ENCODE measurements at places on chromosomes 2 and 18.

DNA sequence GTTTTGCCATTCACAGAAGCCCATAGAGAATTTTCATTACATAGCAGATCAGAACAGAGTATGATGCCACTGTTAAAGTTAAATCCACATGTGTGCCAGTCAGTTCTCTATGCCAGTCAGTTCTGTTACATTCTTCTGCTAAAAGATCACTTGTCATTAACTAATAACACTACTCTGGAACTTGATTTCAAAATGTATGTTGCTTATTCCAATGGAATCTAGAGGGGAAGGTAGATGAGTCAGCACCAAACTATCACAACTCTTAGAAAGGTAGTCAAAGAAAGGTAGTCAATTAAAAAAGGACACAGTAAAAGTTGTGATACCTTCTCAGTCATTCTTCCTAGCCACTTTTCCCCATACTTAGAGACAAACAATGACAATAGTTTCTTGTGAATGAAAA is 1214.4 kb downstream of the LRP1B start:
- DNase-seq, result no peak

DNA sequence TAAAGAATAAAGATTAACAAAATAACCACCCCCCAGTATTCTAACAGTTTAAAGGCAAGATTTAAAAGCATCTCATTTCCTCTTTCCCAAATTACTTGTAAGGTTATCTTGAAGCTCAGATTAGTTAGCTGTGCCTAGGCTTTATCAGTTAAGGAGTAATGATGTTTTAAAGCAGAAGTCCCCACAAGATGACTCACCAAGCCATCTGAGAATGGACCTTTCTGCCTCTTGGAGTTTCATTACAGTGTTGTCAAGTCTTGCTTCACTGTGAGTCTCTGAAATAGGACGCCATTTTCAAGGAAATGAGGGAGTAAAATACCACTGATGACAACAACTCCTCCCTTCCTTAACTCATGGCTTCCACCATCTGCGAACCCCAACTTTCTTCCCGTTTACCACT is 35.9 kb downstream of the ZNF385B start:
- no peak for DNase-seq

- no peak for DNase-seq
These were observed 91.7 kb downstream of the DTNA start for GRCh38 chr18:34801774-34802173.

- no peak for DNase-seq
These were observed 44.1 kb downstream of the FARP2 start for GRCh38 chr2:241399941-241400922.

- DNase-seq, result no peak
These were observed 11.6 kb upstream of the MALT1 start for GRCh38 chr18:58659691-58660090.

- no peak for DNase-seq
These were observed 7.5 kb upstream of the RIT2 start for GRCh38 chr18:43122955-43123354.

DNA sequence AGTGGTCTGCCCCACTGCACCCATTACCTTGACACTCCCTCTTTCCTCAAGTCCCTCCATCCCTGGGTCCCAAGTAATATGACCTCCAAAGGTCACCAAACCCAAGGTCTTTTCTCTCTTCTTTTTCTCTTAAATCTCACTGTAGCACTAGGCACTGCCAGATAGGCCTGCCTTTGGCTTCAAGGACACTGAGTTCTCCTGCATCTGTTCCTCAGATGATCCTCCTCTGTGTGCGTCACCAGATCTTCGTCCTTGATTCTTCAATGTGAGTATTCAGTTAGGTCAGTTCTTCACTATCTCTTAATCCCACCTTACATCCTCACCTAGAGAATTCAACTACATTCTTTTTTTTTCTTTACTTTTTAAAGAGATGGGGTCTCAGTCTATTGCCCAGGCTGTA is 249.2 kb downstream of the NBAS start:
- no peak for DNase-seq

- DNase-seq, result no peak
These were observed 60.0 kb downstream of the RBMS1 start for GRCh38 chr2:160433466-160434140.

GRCh38 chr2:240234503-240234951 is 94.1 kb upstream of the OTOS start:
- no peak for DNase-seq

DNA sequence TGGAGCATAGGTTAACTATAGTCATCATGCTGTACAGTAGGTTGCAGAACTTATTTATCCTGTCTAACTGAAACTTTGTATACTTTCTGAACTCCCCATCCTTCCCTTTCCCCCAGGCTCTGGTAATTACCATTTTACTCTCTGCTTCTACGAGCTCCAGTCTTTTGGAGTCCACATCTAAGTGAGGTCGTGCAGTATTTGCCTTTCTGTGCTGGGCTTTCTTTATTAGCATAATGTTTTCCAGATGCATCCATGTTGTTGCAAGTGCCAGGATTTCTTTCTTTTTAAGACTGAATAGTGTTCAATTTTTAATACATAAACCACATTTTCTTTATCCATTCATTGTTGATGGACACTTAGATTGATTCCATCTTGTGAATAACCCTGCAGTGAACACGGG is 464.1 kb downstream of the TGIF1 start:
- DNase-seq, result no peak

GRCh38 chr18:42298759-42299675 is 344.0 kb downstream of the PIK3C3 start:
- peak; percentile 46 for DNase-seq

GRCh38 chr2:234410526-234410925 is 86.4 kb downstream of the ARL4C start:
- DNase-seq, result no peak

DNA sequence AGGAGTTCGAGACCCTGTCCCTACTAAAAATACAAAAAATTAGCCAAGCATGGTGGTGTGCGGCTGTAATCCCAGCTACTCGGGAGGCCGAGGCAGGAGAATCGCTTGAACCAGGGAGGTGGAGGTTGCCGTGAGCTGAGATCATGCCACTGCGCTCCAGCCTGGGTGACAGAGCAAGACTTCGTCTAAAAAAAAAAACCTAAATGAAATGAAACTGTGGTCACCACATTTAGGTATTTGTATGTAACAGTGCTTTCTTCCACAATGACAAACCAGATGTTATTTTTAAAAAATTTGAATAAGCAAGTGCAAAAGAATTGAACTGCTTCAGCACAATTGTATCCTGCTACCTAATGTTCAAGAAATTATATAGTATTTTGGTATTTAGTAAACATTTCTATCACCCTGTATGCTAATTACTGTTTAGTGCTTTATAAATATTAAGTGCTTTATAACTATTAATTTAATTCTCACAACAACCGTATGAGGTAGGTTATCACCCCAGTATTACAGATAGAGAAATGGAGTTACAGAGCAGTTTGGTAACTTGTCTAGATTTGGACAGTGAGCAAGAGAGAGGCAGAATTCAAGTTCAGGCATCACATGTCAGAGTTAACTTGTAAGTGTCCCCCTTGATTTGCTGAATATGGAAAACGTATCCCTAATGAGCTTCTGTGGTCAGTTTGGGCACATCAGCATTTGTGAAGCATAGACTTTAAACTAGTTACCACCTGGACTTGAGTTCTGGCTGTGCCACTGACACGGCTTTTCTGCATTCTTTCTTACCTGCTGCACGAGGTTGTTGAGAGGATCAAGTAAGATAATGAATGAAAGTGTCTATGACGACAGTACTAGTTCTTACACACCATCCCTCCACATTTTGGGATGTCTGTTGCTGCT is 14.4 kb downstream of the PHLPP1 start:
- DNase-seq, result peak; percentile 51

DNA sequence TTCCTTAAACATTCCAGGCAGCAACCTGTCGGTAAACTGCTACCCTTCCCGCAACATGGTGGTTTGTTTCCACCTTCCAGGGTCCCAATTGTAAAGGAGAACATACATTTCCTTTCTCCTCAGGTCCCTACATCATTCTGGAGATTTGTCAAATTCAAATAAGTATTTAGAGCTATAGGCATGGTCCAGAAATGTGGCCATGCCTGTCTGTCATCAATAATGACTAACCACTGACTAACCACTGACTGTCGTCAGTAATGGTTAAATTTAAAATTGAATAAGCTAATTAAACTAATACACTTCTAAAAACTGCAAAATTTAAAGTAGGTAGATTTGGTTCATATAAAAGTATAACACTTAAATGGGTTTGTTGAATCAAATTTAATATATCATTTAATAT is 984.0 kb upstream of the SLC39A10 start:
- no peak for DNase-seq

DNA sequence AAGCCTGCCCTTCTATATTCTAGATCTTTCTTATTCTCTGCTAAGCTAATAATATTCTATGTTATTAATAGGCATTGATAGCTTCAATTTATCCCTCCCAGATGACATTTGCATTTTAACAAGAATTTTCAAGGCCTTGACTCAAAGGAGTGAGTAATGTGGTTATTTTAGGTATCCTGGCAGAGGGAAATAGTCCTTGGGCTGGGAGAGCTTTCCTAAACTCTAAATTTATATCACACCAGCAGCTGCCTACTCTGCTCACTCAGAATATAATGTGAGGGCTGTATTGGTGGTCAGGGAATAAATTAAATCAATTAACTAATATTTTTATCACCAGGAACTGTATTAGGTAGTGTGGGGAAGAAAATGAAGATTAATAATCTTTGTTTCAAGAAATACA is 74.8 kb upstream of the ADAM23 start:
- DNase-seq, result no peak

- DNase-seq, result no peak
These were observed 386.0 kb upstream of the GYPC start for GRCh38 chr2:126269911-126270310.

GRCh38 chr2:85405201-85406059 is 4.7 kb downstream of the CAPG start:
- no peak for DNase-seq

GRCh38 chr2:149467436-149467835 is 120.1 kb downstream of the MMADHC start:
- DNase-seq, result no peak

- DNase-seq, result no peak
These were observed 163.4 kb upstream of the RASGRP3 start for GRCh38 chr2:33313039-33313438.

GRCh38 chr18:33826151-33826550 is 248.1 kb downstream of the ASXL3 start:
- no peak for DNase-seq

DNA sequence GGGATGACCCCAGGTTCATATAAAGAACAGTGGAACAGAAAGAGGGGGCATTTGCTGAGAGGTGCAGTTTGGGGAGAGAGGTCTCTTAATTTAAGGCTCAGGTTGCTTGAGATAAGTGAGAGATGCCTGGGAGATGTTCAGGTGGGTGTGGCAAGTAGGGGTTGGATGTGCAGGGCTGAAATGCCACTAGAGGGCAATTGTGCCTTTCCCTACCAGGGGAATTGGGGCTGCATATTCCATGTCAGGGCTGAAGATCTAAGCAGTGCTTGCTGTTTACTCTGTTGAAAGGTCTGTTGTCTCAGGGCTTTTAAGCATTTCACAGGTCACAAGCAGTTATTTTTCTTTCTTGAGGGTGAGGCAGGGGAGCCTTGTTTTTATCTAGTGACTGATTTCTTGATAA is 7.8 kb downstream of the CCDC85A start:
- DNase-seq, result no peak

DNA sequence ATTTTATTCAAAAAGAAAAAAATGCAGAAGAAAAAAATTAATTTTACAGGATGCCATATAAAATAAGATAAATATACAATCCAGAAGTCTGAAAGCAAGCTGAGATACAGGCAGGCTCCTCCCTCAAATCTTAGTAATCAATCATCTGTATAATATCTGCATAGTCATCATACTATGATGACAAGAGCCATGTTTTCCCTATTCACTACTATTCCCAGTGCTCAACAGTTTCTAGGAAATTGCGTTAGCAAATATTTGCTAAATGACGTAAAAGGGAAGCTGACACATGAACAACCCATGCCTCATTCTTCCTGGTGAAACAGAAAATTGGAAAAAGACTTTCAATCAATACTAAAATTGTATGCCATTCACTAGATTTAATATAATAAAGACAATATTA is 793.2 kb downstream of the SUCLG1 start:
- no peak for DNase-seq

- DNase-seq, result no peak
These were observed 41.1 kb downstream of the MBD2 start for GRCh38 chr18:54183390-54183789.

DNA sequence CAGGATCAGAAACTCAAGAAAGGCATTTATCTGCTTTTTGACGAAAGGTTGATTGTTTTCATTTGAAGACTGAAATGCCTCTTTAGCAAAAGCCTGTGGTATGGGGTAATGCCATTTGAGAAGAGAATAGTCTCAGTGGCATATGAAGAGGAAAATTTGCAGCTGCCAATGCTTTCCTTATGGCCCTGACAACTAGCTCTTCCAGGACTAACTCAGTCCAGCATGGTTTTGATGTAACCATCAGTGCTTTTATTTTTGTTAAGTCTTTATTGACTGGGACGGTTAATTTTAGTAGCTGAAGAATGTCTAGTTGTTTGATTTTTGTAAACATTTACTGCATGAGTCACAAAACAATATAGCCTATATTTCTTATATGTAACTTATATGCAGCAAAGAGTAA is 158.4 kb downstream of the LNPK start:
- DNase-seq, result no peak

- DNase-seq, result no peak
These were observed 8.8 kb downstream of the PDCD1 start for GRCh38 chr2:241849616-241850543.

GRCh38 chr2:232833830-232834229 is 36.2 kb upstream of the SNORC start:
- DNase-seq, result no peak

DNA sequence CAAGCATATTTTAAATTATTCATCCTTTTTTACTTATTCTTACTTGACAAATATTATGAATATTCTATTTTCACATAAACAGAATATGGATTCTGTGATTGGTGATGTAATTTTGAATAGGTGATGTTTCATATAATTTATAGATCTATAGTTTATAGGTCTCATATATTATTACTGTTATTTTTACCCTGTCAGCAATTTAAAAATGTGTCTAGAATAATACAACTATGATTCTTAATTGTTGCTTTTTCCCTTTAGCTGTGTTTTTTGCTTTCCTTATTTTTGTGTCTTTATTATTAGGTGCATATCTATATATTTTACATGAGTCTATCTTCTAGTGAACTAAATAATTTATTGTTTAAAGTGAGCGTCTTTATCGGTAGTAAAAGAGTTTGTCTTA is 226.7 kb upstream of the FSIP2 start:
- no peak for DNase-seq

DNA sequence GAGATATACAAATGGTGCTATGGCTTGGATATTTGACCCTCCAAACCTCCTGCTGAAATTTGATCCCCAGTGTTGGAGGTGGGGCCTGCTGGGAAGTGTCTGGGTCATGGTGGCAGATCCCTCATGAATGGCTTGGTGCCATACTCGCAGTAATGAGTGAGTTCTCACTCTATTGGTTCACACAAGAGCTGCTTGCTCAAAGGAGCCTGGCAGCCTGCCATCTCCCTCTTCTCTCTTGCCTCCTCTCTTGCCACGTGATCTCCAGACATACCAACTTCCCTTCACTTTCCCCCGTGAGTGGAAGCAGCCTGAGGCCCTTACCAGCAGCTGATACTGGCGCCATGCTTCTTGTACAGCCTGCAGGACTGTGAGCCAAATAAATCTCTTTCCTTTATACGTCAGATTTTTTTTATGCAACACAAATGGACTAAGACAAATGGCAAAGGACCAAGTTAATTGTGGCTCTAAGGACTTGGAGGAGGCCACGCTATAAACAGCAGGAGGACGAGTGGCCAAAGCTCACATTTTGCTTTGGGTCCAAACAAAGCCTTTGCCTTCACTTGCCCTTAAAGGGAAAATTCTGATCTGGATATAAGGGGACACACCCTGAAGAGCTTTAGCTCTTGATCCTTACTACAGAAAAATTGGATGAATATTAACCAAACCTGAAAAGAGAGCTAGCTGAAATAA is 214.7 kb downstream of the SS18 start:
- DNase-seq, result no peak

All from germinal center (tissue), 1 donor.